Inflammatory macrophage (primary cell): ENCODE measurements at places on chromosomes 7 and 10.

DNA sequence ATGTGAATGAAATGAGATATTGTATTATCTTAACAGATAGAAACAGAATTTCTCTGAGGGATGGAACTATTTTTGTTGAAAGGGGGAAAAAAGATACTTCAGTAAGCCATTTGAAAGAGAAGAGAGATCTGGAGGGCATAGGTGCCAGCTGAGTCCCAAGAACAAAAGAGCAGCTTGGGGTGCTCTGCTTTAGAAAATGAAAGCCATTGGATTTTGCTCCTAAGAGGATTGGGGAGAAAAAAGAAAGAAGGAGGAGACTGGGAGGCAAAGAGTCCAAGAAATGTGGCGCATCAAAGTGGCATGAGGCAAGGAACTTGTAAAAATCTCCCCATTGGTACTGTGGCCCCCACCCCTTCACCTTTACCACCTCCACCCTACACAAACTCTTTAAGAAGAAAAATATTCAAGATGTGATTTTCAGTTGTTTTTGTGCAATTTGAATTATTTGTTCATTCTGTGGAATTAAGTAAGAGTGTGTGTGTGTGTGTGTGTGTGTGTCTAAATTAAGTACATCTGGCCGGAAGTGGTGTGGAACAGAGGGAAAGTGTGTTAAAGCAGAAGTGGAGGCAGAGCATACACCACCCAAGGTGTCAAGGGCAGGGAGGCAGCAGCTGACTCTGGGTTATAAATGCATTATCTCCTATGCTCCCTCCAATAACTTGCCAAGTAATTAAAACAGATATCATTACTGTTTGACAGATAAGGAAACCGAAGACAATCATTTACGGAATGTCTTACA, 9.9 kb upstream of the GNAI1 start:
- no peak for DNase-seq

- DNase-seq: peak; percentile 84
Measured at GRCh38 chr10:60666221-60666620, 112.1 kb upstream of the CDK1 start.

- DNase-seq: no peak
Measured at GRCh38 chr7:13992596-13992964, 3.1 kb upstream of the ETV1 start.

DNA sequence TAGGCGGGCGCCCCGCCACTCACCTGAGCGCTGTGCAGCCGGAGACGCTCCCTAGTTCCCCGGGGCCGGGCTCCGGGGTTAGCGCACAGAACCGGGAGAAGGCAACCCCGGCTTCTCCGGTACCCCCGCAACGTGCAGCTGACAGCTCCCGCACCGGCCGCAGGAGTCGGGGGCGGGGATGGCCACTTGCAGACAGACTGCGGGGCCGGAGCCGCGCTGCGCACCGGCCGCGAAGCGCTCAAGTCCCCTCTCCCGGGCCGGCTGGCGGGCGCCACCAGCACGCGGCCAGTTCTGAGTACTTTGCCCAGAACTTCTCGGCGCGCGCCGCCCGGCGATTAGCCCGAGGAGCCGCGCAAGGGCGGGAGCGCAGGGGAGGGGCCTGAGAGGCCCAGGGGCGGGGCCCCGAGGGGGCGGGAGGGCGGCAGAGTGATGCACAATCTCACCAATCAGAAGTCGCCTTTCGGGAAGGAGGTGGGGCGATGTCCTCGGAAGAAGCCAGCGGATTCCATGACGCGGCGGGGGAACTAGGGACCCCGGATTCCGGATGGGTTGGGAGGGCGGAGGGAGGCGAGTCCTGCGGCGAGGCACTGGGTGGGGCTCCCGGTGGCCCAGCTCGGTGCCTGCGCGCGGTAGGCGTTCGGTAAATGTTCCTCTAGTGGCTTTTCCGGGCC, at the start of gene OSBPL3:
Gene OSBPL3, minus strand, starts transcription at position 316 of the 671 bp plus-strand sequence. CDS start 87,706 bp downstream, outside the sequence.
- peak; percentile 98 for DNase-seq

GRCh38 chr7:132872034-132872433, 209.9 kb downstream of the CHCHD3 start:
- DNase-seq: no peak

DNA sequence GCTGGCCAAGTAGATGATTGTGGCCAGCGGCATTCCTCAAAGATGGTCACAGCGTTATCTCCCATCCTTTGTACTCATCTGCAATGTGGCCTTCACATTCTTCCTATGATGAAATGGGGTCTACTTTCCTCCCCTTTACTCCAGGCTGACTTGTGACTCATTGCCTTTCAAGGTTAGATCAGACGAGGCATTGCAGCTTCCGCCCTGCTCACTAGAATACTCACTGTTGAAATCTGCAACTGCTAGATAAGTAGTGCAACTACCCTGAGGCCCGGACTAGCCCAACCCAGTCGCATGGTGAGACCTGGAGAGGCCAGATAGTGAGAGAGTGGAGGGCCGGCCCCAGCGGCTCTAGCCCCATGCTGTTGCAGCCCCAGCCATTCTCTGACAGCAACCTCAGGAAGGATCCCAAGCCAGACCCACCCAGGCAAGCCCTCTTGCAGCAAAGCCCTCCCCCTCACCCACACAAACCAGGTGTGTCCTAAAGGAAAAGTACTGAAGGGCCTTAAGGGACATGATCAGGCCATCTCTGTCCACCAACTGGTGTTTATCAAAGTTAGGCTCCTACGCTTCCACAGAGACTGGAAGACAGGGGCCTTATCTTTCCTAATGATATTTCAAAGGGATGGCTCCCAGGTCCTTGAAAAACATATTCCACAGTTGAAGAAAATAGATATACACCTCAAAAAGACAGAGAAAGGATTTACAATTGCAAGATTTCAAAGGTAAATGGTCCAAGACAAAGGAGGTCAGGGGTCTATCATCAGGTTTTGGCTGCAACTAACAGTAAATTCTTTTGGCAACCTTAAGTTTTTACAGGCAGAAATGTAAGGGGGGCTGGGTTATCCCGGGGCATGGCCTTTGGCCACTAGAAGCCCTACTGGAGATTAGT, 107.2 kb upstream of the TRIM24 start:
- no peak for DNase-seq

DNA sequence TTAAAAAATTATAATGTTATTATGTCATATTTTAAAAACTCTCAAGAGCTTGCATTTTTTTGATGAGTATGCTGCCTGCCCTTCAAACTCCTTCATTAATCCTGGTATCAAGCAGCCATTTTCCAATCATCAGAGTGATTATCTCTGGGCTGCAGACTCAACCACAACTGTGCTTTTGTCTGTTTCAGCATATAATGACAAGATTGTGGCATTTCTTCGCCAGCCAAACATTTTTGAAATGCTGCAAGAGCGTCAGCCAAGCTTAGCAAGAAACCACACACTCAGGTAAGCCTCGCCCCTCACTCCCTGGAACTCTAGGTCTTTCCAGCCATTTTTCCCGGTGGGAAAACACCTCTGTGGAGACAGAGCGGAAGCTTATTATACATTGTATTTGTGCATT, 90.0 kb upstream of the STK17A start:
- no peak for DNase-seq

GRCh38 chr7:41893656-41894055, 190.8 kb upstream of the INHBA start:
- no peak for DNase-seq

- no peak for DNase-seq
Measured at GRCh38 chr7:14395860-14396259, 406.4 kb upstream of the ETV1 start.

GRCh38 chr7:105346593-105347322, 42.0 kb downstream of the SRPK2 start:
- peak; percentile 86 for DNase-seq

GRCh38 chr10:86287966-86288579, 78.5 kb downstream of the GRID1 start:
- no peak for DNase-seq

- no peak for DNase-seq
Measured at GRCh38 chr10:128137877-128138276, 11.7 kb upstream of the MKI67 start.

DNA sequence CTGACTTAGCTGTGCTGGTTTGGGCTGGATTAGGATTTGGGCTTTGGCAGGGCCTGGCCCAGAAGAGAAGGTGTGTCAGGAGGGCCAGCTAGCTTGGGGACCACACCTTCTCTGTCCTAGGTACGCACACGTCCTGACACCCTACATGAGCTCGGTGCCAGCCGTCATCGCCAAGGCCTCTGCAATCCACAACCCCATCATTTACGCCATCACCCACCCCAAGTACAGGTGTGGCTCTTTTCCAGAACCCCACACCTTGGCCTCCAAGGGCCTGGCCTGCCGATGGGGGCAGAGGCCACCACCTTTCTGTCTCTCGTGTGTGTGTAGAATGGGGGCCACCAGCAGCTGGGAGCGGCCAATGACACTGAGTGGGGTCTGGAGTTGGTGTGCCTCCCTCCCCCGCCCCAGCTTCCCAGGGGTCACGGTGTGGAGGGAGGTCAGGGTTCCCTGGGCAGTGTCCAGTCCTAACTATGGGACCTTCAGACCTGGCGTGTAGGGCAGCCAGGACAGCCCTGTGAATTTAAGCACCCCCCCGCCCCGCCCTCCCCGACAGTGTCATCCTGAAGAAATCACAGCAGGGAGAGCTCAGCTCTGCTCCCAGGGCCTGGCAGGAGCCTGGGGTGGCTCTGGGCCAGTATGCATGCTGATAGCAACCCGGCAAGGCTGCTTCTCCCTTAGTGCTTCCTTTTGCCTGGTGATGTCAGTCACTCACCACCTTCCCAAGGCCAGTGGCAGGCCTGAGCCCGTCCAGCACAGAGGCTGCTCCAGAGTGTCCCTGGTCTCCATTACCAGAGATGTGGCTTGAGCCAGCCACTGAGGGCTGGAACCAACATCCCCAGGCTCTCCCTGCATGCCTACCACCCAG, 6.9 kb upstream of the LDB3 start:
- DNase-seq: no peak

- no peak for DNase-seq
Measured at GRCh38 chr10:83764666-83765065, 374.6 kb upstream of the GHITM start.

GRCh38 chr7:101112233-101112632, 14.7 kb upstream of the SERPINE1 start:
- no peak for DNase-seq

GRCh38 chr7:139072796-139073195, 36.7 kb downstream of the ZC3HAV1 start:
- peak; percentile 80 for DNase-seq

GRCh38 chr7:67590649-67591048, 594.0 kb downstream of the TYW1 start:
- DNase-seq: no peak

- peak; percentile 73 for DNase-seq
Measured at GRCh38 chr7:27134392-27134791, 3.8 kb upstream of the HOXA4 start.

- DNase-seq: no peak
Measured at GRCh38 chr7:148382596-148382995, 208.0 kb upstream of the C7orf33 start.

DNA sequence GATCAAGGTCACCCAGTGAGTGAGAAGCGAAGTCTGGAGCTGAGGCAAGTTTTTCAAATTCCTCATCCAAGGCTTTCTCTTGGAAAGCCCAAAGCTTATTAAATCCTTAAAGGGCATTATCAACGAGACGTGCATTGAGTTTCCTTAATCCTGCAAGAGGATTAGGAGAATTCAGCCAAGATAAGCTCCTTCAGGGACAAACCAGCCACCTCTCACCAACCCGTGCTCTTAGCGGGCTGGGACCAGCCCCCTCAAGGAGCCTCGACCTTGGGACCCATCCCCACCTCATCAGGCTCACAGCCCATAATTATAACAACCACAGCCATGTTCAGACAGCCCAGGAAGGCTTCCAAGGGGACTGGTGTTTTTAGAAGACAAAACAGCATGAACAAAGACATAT, 12.0 kb upstream of the SLC29A4 start:
- no peak for DNase-seq

- DNase-seq: no peak
Measured at GRCh38 chr7:117051808-117052207, 98.5 kb downstream of the ST7 start.

DNA sequence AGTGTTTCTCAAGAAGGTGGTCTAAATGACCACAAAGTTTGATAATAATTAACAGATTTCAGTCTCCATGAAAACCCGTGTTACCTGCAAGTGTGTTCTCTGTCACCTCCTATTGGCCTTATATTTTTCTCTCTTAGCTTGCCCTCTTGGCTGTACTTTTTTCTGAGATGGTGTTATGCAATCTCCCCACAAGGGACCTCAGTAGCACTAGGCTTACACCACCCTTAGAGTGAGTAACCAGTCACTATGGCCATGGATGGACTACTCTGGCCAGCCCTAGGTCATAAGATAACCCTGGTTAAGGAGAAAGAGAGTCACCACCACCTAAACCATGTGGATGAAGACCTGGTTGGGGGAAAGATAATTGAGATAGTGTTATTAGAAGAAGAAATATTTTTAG, 76.8 kb downstream of the NPSR1 start:
- DNase-seq: no peak

GRCh38 chr7:151428378-151429236, 11.3 kb downstream of the CRYGN start:
- no peak for DNase-seq

GRCh38 chr10:15180736-15181135, 12.2 kb upstream of the NMT2 start:
- DNase-seq: no peak

DNA sequence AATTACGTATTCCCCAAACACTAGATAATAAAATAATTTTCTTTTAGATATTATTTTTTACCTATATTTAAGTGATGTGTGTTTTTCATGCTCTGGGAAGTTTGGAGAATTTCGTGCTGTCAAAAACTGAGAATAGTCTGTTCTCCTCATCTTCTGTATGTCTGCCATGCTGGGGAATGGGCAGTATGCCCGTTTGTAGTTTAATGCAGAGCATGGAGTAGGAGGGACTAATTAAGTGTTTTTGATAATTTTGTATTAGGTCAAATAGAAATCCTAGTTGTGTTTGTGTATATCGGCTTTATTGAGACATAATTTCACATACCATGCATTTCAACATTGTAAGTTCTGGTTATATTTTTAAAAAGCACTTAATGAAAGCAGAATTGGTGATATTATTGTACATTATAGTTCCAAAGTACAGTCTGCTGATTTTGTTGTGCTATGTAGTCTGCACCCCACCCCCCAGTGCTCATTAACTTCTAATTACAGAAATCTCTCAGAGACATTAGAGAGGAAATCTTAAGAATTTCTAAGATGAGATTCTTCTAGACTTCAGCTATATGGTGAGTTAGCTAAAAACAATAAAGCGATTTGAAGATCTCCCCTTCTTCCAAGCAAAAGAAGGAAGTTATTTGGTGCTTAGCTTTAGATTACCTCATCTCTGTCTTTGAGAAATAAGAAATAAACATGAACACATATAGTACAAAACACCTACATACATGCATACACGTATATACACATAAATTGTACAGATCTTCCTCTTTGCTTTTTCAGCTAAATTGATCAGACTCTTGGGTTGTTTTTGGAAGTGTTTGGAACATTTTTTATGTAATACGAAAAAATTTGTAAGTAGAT, 22.2 kb downstream of the ZRANB1 start:
- DNase-seq: no peak

GRCh38 chr10:133460208-133460769, 6.5 kb downstream of the SCART1 start:
- DNase-seq: no peak
